NCI-H1930 (cell line): ENCODE measurements at places on chromosomes 7 and 10.

- no peak for DNase-seq
Observed at GRCh38 chr10:43878386-43878785, 229.7 kb upstream of the ZNF32 start.

- no peak for DNase-seq
Observed at GRCh38 chr7:22983257-22983855, 30.6 kb downstream of the HYCC1 start.

- DNase-seq: no peak
Observed at GRCh38 chr10:99924451-99925255, 85.1 kb downstream of the DNMBP start.

GRCh38 chr10:129773359-129773990 is 190.6 kb downstream of the EBF3 start:
- no peak for DNase-seq

- no peak for DNase-seq
Observed at GRCh38 chr10:89185658-89186057, 21.5 kb downstream of the CH25H start.

GRCh38 chr7:91251877-91252276 is 12.4 kb upstream of the FZD1 start:
- DNase-seq: no peak

- no peak for DNase-seq
Observed at GRCh38 chr7:46360296-46360695, 439.2 kb upstream of the IGFBP3 start.

- no peak for DNase-seq
Observed at GRCh38 chr10:133237588-133238465, at the start of gene VENTX. TSS of gene VENTX (plus strand) at chr10:133237855. CDS start at chr10:133237915, 60 bp downstream.

DNA sequence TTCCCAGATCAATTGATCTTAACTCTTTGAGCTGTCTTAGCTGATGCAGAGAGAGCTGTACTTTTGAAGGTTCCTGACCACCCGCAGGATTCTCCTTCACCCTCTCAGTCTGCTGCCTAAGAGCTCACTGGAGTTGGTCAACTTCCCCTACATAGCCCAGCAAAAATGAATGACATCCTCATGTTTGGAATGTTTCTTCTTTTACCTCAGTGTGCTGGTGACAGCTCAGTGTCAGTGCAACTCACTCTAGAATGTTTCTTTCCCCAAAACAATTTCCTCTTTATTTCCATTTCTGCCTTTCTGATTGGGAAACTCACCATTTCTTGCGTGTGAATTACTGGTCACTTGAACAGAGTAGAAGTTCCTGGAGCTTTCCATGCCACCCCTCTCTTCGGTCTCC is 48.7 kb downstream of the LSMEM1 start:
- no peak for DNase-seq

GRCh38 chr7:1279041-1279440 is 46.4 kb downstream of the UNCX start:
- DNase-seq: no peak

GRCh38 chr7:131265227-131265626 is 62.4 kb upstream of the MKLN1 start:
- no peak for DNase-seq

- no peak for DNase-seq
Observed at GRCh38 chr7:41451826-41452225, 251.1 kb downstream of the INHBA start.

DNA sequence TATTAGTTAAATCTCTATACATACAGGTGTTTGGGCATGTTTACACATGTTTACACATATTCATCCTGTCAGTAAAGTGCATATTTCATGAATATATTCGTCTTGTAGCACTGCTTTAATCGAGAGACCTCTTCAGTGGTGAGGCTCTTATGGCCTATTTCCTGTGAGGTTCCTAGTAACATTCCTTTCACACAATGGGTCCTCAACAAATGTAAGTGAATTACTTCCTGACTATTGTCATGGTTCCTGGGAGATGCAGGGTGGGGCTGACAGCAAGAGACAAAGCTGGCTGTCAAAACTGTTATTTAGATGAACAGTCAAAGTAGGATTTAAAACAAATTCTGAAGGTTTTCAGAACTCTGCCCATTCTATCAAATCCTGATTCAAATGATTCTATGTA is 12.4 kb upstream of the SEMA3A start:
- DNase-seq: no peak

- DNase-seq: no peak
Observed at GRCh38 chr7:43242628-43243255, 130.3 kb downstream of the HECW1 start.

DNA sequence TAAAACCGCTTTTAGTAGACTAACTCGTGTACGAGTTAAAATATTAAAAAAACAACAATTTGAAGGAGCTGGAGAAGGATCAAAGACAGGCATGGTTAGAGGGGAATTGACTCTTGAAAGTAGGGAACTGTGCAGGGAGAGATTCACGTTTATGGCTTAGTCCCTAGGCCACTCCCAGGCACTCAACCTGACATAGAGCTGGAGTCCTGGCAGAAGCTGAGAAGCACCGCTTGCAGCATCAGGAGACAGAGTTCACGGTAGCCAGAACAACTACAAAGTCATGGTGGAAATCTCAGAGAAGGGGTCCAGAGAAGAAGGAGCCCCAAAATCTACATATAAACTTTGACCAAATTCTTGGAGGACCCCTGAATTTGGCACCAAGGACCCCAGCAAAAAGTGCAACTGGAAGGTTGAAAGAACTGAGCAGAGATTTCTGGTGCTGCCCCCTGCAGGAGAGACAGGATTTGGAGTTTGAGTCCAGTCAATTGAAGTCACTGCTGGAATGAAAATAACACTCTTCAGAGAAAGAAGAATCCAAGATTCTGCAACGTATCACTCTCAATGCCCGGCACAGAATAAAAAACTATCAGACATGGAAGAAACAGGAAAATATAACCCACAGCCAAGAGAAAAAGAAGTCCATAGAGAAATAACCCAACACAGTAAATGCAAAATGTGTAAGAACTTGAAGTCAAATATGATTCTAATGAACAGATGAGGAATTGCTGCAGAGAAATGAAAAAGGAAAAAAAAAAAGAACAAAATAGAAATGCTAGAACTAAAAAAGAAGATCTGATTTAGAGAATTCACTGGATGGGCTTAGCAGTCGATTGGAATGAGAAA is 493.3 kb upstream of the PODXL start:
- no peak for DNase-seq

GRCh38 chr7:40316176-40316575 is 181.4 kb downstream of the SUGCT start:
- no peak for DNase-seq

GRCh38 chr7:47345857-47346298 is 236.0 kb downstream of the TNS3 start:
- DNase-seq: no peak

DNA sequence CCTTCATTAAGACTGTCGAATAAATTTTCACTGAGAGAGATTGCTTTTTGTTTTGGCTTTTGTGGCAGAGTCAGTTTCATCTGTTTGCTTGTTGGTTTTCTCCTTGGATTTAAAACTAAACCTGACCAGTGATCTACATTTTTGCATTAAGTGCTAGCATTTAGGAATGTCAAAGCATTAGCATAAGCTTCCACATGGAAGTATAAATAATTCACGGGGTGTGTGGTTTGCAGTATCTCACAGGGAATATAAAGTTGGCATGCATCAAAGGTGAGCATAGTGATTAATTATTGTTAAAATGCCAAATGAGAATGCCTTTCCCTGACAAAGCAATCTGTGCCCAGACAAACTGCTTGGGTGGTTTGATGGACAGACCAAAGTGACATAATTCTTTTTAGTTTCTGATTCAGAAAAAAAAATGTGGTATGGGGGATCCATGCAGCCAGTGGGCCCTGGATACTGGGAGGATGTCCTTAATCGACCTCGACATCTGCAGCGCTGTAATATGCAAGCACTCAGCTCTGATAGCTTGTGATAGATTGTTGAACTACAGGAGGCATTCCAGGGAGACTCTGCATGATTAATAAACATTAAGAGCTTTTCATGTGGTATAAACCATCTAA is 339.3 kb upstream of the POM121L12 start:
- DNase-seq: no peak

DNA sequence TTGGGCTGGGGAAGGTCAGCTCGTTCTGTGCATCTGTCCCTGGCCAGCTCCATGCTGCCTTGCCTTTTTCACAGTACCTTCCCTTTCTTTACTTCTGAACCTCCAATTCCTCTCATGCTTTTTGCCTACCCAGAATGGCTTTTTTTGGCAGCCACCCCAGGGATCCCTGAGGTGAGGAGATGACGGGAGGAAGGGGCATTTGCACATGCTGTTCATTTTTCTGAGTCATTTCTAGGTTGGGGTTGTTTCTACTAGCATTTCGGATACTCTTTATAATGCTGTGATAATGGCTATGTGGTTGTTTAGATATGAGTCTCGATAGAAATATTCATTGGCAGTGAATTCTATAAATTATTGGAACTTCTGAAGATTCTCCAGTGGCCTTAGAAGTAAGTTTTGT is 415.1 kb upstream of the FZD8 start:
- DNase-seq: no peak

- DNase-seq: no peak
Observed at GRCh38 chr7:116213361-116214130, 3.2 kb downstream of the TES start.

GRCh38 chr10:3990307-3990706 is 205.3 kb upstream of the KLF6 start:
- DNase-seq: no peak

DNA sequence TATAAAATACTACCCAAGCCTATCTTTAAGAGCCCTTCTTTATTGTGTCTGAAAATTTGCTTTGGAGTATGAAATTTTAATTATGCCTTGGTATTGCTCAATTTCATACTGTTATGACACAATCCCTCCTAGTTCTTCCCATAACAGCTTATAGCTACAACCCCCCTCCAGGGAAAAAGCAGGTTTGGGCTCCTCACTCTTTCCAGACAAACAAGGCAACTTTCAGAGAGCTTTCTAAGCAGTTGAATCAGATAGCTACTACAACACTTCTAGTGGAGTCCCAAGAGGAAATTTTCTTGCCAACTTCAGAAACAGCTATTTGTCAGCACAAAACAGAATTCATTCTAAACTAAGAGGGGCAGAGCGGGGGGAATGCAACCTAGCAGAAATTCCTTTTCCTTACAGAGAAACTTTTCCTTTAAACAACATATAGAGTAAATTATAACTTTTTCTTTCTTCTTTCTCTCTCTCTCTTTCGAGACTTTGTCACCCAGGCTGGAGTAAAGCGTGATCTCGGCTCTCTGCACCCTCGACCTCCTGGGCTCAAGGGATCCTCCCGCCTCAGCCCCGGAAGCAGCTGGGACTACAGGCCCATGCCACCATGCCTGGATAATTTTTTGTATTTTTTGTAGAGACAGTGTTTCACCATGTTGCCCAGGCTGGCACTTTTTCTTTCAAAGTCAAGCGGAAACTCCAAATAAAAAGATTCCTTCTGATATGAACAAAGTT is 26.0 kb upstream of the JMJD1C start:
- DNase-seq: no peak

DNA sequence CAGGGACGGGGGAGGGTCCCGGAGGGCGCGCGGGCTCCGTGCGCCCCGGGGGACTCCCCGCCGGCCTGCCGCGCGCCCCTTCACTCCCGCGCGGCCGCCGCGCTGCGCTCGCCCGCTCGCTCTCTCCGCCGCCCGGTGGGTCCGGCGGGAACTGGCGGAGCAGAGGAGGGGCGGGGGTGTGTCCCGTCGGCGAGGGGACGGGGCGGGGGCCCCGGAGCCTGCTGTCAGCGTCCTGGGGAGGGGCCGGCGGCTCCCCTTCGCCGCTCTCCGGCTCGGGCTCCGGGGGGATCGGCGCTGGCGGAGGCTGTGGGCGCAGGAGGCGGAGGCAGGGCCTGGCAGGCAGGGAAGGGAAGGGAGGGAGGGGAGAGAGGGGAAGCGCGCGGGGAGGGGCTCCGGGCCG is at the start of gene SH3PXD2A:
Gene SH3PXD2A, minus strand, starts transcription at position 153 of the 400 bp plus-strand sequence. CDS start 310 bp downstream, outside the sequence.
- DNase-seq: peak; percentile 31

- no peak for DNase-seq
Observed at GRCh38 chr7:137636376-137636775, 210.4 kb downstream of the DGKI start.

DNA sequence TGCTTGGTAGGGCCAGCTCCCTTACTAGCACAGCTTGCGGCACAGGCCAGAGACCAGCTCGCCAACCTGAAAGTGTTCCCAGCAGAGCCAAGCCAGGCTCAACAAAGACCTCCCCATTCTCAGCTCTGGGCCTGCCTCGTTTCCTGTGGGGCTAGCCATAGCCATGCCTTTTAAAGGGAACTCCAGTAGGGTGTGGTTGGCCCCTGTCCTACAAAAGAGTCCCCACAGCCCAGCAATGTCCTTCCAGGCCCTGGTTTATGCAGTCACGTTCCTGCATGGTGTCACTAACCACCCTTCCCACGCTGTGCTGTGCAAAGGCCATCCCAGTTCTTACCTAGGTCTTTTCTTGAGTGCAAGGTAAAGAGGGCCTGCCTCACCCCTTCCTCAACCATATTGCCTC is 87.8 kb upstream of the LRRC4 start:
- no peak for DNase-seq

DNA sequence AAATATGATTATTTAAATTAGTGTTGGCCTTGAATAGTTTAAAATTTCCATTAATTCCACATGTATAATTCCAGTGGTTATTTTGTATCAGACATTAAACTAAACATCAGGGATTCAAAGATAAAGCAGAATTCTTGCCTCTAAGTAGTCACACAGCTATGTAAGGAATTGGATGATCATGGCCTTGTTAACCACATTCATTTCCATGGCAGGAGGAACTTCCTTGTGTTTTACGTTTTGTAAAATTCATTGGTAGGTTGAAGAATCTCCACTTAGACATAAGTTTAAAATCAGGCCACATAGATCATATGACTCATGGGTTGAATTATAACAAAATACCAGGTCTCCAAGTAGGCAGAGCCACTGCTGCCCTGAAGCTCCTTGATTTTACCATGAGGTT is 289.7 kb downstream of the PLXDC2 start:
- no peak for DNase-seq

GRCh38 chr10:29734640-29734961 is 99.8 kb upstream of the SVIL start:
- no peak for DNase-seq

GRCh38 chr10:15313047-15313446 is 58.0 kb downstream of the FAM171A1 start:
- no peak for DNase-seq

DNA sequence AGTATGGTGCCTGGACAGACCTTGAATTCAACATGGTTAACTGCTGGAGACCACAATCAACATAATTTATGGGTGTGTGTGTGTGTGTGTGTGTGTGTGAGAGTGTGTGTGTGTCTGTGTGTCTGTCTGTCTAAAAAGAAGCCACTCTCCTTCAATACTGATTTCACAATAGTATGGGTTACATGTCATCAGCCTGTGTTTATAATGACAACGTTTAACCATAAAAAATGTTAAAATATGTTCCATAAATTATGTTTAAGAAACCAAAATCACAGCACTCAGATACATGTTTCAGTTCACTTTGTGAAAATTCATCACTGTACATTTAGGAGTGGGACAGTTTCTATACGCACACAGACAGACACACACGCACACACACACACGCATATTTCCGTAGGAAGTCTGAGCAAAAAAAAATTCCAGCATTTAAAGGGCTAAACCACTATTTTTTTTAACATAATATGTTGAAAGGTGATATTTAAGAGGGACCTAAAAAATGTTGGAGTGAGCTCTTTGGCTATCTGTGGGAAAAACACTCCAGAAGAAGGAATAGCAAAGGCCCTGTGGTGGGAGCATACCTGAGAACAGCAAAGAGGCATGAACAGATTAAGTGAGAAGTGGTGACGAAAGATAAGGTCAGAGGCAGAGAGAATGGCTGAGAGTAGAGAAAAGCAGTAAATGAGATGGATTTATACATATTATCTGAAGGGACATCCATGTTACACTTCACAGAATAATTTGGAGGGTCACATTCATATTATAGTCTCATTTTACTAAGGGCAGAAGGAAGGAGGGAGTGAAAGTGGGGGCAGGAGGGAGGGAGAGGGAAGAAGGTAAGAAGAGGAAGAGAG is 10.9 kb downstream of the PDZD8 start:
- no peak for DNase-seq
